ENCODE measurements at places on chromosomes 4 and X.

GRCh38 chrX:9569876-9570301 lies 105.0 kb downstream of the TBL1X start:
- no peak for DNase-seq

DNA sequence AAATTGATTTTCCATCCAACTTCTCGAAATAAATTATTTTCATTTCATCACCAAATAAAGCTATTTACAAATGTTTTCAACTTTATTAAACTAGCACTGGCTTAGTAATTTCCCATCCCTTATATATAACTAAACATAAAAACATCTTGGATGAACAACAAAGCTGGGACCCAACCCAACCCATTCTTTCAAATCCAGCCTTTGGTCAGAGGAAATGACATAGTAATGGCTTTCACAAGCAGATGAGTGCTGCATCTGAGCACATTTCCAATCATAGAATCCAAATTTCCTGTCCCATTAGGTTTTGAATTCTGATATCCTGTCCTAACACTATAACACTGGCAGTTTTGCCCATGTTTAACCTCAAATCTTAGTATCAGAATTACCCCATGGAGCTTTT lies 7.9 kb upstream of the EMCN start:
- no peak for DNase-seq

DNA sequence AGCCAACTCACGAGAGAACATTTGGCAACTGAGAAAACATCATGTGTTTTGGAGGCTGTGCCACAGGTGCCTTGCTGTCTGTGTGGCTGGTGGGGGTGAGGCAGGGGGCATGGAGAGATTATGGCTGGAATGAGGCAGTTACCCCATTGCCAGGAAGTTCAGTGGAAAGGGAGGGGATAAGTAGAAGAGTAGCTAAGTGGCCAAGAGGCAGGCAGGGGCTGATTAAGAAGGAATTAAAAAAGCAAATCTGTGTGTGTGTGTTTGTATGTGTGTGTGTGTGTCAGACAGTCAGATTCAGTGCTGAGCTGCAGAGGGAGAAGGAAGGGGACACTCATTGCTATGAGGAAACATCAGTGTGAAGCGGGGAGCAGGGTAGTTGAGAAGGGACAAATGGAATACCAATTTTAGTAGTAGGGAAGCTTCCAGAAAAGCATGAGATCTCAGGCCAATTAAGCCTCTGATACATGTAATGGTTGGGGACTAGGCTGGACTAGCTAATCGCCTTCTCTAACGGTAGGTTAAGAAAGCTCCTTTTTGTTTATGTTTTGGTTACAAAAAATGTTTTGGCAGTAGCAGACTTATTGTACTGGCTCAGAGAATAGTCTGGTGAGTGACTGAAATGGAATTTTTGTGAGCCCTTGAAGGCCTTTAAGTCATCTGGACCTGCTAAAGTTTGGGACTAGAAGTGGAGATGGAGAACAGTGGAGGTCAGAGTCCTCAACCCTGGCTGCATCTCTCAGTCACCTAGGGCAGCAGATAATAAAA lies 18.5 kb downstream of the TMEM164 start:
- no peak for DNase-seq

DNA sequence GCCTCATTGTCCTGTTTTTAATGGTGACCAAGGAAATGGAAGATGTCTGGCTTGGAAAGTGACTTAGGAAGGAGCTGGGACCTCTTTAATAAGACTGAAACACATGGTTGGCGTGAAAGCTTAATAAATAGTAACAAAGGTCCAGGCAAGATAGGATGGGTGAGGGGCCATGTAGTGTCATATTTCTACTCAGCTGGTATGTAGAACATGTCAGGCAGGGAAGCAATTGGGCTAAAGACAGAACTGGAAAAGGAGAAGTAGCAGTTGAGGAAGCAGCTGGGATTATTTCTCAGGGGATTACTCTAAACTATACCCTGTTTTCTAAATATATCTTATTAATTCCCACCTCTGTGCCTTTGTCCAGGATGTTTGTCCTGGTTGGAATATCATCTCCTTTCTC lies 18.6 kb downstream of the ITGB1BP2 start:
- no peak for DNase-seq

DNA sequence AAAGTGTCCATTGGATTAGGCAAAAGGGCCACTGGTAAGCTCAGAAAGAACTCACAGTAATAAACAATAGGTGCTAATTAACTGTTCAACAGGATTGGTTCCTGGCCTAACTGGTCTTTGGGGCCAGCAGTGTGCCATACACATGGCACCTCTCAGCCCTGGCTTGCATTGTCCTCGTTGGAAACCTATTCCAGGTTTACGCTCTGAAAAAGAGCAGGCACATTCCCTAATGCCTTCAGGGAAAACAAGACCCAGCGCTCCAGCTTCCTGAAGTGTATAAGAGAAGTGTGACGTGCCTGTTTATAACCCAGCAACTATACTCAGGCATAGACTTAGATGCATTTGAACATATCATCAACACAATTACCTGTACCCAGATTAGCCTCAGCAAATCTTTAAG lies 51.9 kb upstream of the RBM47 start:
- no peak for DNase-seq

- no peak for DNase-seq
These were observed 1115.3 kb upstream of the IGFBP7 start for GRCh38 chr4:58225460-58225859.

Measured in activated CD4-positive, CD25-positive, alpha-beta regulatory T cell (primary cell).